ENCODE measurements at places on chromosomes 6 and 20.

GRCh38 chr6:139257821-139258398, 33.9 kb downstream of the TXLNB start:
- DNase-seq, result no peak

DNA sequence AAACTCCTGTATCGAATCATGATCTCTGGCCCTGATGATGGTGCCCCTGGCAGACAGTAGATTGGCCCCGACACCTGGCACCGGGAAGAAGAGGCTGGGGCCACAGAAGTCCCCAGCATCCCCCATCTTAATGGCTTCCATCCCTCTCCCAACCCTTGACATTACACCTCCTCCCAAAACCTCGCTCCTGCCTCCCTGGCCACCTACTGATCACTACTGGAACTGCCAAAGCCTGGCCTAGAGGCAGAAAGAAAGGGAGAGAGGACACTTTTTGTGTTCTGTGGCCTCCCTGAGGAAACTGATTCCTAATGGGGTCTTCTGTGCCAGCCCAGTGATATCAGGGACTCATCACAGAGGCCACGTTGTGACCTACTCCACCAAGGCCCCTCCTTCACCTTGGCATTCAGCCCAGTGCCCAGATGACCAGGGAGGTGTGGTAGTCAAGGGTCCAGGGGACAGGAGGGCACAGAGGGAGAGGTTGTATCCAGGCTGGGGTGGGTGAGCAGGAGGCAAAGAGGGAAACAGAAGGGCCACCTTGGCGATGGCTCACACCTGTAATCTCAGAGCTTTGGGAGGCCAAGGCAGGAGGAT, 6.1 kb downstream of the C20orf173 start:
- no peak for DNase-seq

DNA sequence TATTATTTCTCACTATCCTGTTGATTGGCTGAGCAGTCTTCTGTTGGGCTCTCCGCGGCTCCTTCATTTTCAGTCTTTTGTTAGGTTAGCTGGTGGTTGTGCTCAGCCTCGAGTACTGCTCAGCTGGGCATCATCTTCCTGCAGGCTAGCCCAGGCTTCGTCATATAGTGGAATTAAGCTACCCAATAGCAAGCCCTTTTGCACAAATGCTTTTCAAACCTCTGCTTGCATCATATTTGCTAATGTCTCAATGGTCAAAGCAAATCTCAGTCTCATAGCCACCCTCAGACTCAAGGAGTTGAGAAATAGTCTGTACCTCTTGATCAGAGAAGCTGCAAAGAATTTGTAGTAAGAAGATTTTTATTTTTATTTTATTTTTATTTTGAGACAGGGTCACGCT, 23.7 kb downstream of the STX11 start:
- no peak for DNase-seq

GRCh38 chr6:142412241-142412640, 110.4 kb downstream of the ADGRG6 start:
- DNase-seq, result no peak

- DNase-seq, result no peak
Observed at GRCh38 chr6:120652506-120652905, 681.8 kb downstream of the TBC1D32 start.

DNA sequence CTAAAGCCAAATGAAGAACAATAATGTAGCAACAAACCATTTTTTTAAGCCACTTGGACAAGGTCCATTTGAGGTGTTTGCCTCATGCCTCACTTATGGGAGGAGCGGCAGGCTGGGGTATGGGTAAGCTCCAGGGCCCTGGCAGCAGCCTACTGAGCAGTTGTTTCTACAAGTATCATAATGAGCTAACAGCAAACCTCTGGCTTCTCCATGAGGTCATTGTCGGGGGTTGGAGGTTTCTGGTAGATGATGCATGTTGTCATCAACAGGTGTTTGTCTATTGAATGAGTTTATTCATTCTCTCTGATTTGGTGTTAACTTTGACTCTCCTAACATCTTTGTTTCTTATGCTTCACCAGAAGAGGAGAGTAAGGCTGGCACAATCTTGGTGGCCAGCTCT, 150.7 kb downstream of the TBC1D7 start:
- DNase-seq, result no peak

- no peak for DNase-seq
Observed at GRCh38 chr6:86848986-86849385, 88.3 kb upstream of the HTR1E start.

- DNase-seq, result no peak
Observed at GRCh38 chr6:55023230-55023629, 151.1 kb upstream of the HCRTR2 start.

DNA sequence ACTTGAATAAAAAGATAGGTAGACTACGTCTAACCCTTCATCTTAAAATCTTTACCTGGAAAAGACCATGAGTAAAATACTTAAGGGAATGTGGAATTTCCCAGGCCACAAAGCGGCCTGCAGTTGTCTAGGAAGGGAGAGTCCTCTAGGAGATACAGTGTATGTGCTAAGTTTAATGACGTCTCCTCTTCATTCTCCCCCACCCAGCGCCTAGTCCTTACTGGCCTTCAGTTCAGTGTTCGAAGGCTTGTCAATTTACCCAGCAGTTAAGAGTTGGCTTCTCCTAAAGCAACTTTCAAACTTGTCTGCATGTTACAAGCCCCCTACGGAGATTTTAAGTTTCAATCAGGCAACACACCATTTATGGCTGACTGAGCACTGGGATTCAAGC, 35.2 kb downstream of the HFE start:
- no peak for DNase-seq

DNA sequence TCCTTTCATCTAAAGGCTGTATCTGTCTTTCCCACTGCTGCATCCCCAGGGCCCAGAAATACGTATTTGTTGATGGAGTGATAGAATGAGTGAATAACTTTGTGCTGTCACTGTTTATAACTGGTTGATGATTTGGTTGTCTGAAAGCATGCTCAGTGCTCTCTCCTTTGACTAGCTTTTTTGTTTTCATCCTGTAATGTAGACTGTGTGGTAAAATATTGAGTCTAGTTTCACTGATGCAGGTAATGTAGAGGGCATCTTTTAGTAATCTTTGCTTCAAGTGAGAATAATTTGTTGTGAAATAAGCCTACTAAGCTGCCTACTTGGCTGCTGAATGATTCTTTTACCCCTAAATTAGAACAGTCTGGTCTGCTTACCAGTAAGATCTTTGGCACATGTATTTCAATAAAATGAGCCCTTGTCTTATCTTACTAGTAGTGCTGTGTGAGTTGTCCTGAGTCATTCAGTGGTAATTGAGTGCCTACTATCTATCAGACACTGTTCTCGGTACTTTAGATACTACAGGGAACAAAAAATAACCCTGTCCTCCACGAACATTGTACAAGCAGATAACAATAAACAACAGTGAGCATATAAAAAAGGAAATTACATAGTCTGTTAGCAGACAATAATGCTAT, 39.9 kb downstream of the MAPK14 start:
- DNase-seq, result no peak

- no peak for DNase-seq
Observed at GRCh38 chr6:104606361-104606760, 253.4 kb downstream of the HACE1 start.

DNA sequence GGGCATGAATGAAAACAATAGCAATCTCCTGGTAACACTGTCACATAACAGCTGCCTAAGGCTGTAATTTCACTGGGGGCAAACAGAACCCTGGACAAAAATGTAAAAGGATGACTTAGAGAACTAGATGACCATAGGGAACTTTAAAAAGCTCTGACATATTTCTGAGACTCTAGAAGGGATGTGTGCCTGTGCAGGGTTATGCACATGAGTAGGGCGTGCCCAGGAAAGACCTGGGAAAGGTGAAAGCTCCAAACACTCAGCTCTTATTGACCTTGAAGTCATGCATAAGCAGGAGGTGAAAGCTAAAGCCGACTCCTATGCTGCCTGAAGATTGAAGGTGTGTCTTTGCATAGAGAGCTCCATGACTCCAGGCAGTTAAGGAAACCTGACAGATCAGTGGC, 118.4 kb upstream of the BTBD3 start:
- no peak for DNase-seq

GRCh38 chr6:106609699-106610098, 19.6 kb downstream of the RTN4IP1 start:
- no peak for DNase-seq

GRCh38 chr6:7190791-7191190, 83.0 kb downstream of the RREB1 start:
- no peak for DNase-seq

- no peak for DNase-seq
Observed at GRCh38 chr20:23156170-23156841, 70.2 kb upstream of the CD93 start.

DNA sequence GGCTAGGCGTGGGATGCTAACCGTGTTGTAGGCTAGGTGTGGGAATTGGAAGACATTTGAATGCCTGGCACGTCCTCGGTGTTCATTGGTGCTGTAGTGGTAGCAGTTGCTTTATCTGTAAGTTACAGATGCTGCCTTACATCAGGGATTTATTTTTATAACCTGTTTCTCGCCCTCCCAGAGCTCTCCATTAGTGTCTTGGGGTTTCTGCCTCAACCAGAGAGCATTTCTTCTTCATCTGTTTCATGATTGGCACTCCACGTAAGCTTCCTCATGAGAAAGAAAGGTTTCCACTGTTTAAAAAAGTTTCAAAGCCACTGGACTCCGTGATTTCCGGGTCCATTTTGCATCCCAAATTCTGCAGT, 9.0 kb downstream of the IGF2R start:
- DNase-seq, result no peak

- no peak for DNase-seq
Observed at GRCh38 chr6:6734479-6735465, 146.3 kb downstream of the LY86 start.

DNA sequence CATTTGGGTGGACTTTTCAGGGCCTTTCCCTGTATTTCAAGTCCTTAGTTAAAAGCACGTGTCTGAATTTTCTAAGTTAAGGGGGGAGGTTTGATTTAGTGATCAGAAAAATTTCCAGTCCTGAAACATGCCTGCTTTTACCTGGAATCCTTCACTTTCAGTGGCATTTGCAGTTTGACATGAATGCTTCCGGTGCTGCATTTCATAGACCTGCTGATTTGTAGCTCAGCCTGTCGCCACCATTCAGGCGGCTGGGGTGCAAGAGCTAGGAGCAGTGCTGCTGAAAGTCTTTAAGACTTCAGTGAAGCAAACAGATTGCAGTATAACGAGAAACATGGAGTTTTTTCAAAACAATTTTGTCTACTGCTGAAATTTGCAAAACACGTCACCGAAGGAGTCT, 14.0 kb downstream of the RPS6KA2 start:
- DNase-seq, result no peak

- no peak for DNase-seq
Observed at GRCh38 chr6:32709625-32710024, 31.6 kb upstream of the HLA-DQA2 start.

DNA sequence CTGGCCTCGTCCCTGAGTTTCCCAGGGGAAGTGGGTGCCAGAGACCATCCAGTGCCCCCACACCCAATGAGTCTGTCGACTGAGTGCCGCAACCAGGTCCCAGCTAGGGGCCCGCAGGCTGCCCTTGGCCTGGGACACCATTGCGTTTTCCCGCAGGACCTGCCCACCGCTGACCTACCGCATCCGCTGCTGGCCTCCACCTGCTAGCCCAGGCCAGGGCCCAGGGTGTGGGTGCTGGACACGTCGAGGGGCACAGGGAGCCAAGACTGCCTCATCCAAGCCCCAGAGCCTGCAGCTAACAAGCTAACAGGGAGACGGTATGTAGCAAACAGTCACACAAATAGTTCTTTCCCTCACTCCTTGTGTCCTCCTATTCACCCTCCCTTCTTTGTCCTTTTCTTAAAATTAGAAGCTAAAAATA, 97.7 kb downstream of the TMEM242 start:
- no peak for DNase-seq

- no peak for DNase-seq
Observed at GRCh38 chr6:127634178-127634577, 57.2 kb downstream of the C6orf58 start.

DNA sequence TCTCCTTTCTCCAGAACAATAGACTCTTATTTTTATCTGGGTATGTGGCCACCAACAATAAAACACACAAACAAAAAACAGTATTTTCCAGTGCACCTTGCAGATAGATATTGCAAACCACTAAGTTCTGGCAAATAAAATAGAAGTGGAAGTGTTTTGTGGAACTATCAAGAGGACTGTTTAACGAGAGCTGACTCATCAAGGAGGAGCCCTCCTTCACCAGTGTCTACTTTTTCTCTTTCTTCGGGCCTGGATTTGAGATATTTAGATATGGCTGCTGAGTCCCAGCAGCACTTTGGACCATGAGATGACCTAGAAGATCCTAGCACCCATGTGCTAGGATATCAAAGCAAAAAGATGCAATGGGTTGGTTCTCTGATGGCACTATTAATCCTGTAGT, 154.7 kb downstream of the AIG1 start:
- no peak for DNase-seq

DNA sequence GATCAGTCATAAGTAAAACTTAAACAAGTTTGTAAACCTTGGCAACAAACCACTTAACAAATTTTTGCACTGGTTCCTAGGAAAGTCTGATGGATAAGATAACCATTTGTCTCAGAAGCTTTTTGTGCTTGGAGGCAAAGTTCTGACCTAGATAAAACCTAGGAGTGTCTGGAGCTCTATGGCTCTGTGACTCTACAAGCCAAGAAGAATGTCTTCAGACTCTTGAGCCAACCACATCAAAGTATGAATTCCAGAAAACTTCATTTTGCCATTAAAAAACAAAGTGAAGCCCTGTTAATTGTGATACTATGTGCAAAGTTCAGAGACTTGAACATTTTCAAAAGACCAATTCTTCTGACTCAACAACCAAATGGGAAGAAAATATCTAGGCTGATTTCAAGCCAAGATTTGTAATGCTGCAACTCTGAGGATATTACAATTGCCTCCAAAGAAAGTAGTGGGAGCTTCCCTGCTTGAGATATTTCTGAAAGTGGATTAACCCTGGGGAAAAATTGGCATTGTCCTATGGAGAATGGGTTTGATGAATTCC, 158.1 kb upstream of the FOXQ1 start:
- no peak for DNase-seq

- no peak for DNase-seq
Observed at GRCh38 chr6:13604546-13605416, 10.4 kb upstream of the NOL7 start.

GRCh38 chr6:134621858-134622257, 303.9 kb upstream of the SGK1 start:
- DNase-seq, result no peak

DNA sequence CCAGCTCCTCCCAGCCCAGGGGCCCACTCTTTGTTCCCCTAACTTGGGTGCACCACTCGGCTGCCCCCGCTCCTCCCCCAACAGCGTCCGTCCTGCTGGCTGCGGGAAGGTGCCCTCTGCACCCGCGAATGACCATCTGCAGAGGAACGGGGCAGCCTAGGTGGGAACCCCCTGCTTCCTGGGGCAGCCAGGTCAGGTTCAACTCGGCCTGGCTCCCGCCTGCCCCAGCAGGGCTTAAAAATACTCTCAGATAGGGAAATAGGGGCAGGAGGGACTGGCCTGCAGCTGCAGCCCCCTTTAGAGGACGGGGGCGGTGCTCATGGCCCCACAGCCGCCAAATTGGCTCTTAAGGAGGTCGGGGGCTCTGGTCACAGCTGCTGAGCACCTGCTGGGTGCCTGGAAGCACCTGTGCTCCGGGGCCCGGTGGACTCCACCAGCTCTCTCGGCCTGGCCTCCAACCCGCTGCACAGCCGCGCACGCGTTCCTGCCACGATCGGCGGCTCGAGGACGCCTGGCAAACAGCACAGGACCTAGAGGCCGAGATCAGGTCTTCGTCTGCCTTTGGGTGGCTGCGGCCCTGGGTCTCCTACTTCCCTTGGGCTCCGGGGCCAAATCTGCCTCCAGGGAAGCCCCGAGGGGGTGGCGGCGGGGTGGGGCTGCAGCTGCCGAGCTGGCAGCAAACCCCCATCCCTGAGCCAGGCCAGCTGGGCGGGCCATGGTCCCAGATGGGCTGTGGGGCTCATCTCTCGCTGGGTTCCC, 700 bp upstream of the LAMA5 start:
- DNase-seq, result no peak
